ENCODE measurements at places on chromosomes 1 and 21.

GRCh38 chr21:14878971-14879370 lies 185.8 kb downstream of the NRIP1 start:
- DNase-seq, result no peak

DNA sequence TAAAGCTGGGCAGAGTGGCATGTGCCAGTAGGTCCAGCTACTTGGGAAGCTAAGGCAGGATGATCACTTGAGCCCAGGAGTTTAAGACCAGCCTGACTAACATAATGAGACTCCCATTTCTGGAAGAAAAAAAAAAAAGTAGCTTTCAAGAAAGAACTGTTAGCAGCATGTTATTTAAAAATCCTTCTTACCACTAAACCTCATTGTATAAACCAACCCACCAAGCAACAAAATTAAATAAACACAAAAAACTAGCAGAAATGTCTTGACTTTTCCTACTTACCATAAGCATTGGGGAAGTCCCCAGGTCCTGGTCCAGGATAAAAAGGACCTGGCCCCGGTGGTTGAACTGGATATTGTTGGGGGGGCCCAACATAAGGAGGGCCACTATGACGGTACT lies 192.9 kb upstream of the HP1BP3 start:
- no peak for DNase-seq

GRCh38 chr1:94679332-94680038 lies 137.9 kb upstream of the F3 start:
- no peak for DNase-seq

GRCh38 chr1:85448358-85448757 lies 16.6 kb downstream of the DDAH1 start:
- DNase-seq, result peak; percentile 7

DNA sequence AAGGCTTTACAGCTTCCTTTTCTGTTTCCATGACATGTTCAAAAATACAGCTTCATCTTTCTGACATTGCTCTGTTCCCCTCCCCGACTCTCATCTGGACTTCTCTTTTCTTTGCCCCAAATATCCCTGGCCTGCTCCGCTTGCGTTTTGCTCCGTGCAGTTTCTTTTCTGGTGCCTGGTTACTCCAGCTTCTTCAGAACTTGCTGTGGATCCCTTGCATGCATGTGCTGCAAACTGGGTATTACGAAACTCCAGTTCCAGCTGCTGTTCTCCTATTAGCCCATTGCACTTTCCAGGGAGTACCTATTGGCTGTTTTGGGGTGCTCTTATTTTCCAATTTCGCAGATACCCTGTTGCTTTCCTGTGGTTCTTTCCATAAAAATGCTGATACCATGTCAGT lies 9.9 kb upstream of the NDC1 start:
- DNase-seq, result peak; percentile 16

DNA sequence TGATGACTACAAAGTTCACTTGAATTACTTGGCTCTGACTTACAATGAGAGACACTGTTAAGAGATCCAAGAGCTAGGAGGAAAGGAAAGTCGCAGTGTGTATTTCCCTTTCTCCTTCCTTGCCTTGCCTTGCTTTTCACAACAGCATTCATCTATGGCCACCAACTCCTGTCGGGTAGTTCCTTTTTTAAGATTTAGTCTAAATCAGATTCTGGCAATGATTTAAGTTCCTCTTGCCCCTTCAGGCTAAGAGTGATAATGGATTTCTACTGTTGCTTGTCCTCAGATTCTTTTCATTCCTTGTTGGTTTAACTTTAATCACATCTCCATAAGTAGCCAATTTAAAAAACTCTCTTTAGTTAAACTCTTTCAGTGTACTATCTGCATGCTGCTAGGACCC lies 91.9 kb downstream of the GTF2B start:
- DNase-seq, result peak; percentile 20
